ELF-1 (cell line): ENCODE measurements at places on chromosomes 3 and 15.

- no peak for DNase-seq
These were observed 234.7 kb downstream of the NFKBIZ start for GRCh38 chr3:102084006-102084405.

- DNase-seq: peak; percentile 40
These were observed 9.2 kb upstream of the MME start for GRCh38 chr3:155070932-155071387.

GRCh38 chr15:35481064-35481463 is 64.9 kb downstream of the DPH6 start:
- DNase-seq: no peak

GRCh38 chr3:65732051-65732935 is 306.4 kb downstream of the MAGI1 start:
- peak; percentile 50 for DNase-seq

DNA sequence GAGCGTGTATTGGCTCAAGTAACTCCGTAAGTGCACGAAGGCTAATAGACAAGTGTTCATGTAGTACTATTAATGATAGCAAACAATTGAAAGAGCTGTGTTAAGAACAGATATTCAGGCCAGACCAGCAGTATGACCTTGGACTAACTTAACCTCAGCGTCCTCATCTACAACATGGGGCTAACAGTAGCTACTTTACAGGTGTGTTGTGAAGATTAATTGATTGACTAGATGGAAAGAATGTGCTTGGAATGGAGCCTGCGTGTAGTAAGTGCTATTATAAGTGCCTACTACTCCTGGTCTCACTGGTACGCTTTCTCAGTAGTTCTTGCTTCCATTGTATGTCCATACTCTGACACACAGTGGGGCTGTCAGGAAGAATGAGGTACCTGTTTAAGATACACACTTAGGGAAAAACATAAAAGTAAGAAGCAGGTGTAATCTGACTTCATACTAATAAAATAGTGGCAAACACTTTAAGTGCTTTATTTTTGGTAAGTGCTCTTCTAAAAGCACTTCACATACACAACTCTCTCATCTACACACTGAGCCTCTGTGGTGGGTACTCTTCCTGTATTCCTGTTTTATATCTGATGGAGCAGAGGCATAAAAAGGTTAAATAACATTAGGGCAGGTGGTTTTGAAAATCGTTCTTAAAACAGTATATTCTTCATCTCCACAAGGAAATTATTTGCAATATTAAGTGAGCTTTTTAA is 24.3 kb upstream of the FBXL22 start:
- no peak for DNase-seq

DNA sequence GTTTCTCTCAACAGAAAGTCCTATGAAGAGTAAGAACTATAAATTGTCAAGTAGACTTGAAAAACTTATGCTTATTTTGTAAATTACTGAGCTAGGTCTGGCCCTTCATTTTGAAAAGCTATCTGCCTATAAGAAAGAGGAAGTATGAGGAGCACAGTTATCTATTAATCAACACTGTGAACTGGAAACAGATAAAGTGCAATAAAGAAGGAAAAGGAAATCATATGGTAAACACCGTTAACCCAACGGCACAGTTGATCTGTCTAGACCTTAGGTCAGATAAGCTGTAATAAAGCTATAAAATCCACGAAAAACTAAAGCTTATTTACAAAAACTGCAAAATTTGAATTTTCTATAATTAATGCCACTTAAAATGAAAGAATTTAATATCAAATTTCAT is 242.5 kb downstream of the ZBTB20 start:
- DNase-seq: no peak

DNA sequence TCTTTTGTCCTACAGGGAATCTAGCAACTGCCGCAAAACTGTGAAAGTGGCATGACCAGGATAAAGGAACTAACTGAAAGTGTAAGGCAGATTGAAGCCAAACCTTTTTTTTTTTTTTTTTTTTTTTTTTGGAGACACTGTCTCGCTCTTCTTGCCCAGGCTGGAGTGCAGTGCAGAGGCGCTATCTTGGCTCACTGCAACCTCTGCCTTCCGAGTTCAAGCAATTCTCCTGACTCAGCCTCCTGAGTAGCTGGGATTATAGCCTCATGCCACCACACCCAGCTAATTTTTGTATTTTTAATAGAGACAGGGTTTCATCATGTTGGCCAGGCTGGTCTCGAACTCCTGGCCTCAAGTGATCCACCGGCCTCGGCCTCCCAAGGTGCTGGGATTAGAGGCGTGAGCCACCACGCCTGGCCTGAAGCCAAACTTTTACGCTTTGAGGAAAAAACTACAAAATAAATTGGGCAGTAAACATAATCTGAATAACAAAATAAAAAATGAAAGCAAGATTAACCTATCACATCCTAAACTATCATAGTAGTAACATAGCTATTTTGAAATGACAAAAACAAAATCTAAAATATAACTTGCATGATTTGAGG is 9.7 kb downstream of the SLTM start:
- DNase-seq: no peak

GRCh38 chr15:94036156-94036555 is 195.2 kb upstream of the MCTP2 start:
- DNase-seq: no peak

- no peak for DNase-seq
These were observed 145.0 kb upstream of the GAP43 start for GRCh38 chr3:115478359-115478758.

- no peak for DNase-seq
These were observed 13.3 kb downstream of the EBLN2 start for GRCh38 chr3:73074781-73075180.

DNA sequence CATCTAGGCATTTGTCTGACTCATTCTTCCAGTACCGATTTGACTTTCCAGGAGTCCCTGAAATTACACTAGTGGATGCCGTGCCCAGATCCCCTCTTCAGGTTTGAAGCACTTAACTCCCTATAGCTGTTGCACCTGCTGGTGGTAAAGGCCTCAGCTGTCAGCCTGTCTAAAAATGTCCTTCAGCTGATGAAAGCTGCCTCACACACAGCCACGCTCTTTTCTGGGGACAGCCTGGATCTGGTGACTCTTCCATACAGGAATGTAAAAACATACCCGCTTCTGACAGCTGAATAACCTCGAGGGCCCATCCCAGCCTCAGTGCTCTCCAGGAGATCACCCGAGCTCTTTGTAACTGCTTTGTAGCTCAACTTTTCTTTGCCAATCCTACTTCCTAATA is 534.1 kb upstream of the GRM7 start:
- peak; percentile 14 for DNase-seq

GRCh38 chr3:72722930-72723726 is 125.1 kb downstream of the SHQ1 start:
- peak; percentile 43 for DNase-seq

DNA sequence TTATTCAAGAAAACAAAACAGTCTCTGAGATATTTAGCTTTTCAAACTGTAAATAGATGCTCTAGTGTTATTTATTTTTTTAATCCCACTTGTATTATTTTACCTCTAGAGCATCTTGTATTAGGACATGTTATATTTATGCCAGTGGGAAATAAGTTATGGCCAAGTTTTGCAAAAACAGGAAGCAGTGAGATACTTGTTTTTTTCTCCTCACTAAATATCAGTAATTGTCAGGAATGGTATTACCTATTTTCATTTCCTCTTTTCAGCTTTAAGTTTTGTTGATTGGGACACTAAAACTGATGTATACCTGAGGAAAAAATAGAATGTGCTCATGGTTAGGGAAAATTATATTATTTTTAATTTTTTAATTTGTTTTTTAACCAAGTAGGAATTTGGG is 8.6 kb upstream of the IL20RB start:
- DNase-seq: no peak

DNA sequence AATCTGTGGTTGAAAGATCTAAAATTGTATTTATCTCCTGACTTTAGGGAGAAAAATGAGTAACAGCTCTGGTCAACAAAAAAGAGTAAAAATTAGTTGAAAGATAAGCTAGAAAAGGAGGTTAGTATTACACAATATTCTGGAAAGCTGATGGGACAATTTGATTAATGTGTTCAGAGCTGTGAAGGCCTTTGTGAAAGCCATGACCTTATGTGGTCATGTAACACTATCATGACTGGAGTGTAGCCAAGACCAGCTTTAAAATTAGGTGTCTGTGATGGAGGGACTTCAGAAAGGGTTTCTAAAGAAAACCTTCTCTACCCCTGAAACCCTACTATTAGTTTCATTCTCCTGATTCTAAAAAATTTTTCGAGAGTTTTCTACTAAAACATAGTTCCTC is 127.2 kb downstream of the NFKBIZ start:
- DNase-seq: no peak

DNA sequence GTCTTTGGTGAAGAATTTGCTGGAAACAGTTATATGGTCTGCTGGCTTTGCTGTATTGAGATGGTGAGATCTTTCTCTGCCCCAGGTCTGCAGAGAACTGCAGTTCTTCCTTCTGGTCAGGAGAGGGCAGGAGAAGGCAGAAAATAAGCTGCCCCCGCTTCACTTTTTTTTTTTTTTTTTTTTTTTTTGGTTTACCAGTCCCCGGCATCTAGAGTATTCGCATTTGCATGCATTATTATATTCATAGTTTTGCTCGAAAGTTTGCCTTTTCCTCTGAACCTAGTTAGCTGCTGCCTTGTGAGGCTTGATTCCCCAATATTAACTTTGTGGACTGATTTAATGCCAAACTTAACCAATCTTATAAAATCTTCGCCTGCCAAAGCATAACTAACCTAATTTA is 10.6 kb upstream of the PARL start:
- peak; percentile 58 for DNase-seq

DNA sequence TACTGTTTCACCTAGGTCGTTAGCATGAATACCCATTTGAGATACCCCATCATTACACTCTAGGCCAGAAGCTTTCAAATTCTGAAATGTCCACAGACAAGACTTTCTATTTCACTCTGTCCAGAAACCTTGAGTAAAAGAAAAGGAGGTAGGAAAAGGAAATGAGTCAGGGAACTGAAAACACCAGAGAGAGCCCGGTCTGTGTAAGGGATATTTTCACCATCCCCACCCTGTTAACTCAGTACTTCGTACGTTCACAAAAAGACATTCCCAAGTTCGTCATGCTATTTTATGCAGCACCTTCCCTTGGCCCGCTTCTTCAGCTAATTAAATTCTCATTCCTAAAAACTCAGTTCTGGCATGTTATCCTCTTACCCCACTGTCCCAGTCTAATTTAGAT is 89.4 kb upstream of the SOX2 start:
- no peak for DNase-seq

DNA sequence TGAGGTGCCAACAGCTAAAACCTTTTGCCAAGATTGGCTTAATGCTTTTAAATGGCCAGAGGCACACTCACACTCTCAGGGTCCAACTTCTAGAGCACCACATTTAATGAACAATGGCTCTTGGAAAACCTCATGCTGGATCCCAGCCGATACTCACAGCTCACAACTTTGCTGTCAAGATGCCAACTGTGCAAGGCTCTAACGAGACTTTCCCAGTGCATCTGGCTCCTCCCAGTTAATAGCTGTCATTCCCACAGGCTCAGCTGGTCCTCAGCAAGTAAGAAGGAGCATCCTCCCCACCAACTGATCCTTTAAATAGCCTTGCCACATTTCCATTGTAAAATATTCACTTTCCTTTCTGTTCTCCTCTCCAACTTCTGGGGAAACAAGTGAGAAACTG is 20.3 kb upstream of the FRMD4B start:
- no peak for DNase-seq

DNA sequence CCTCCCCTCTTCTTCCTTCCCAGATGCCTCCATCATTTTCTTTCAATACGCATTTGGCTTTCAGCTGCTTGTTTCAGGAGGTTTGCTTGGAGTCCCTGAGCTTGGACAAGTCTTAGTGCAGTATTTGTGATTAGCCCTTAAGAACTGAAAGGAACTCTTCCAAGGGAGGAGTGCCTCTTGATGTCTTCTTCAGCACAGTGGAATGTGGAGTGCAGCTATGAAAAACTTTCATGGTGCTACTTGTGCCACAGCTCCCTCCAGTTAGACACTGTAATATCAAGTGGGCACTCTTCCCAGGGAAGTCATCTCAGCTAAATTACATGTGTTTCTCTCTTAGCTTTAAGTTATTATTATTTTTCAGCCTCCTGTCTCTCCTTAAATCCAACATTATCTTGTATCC is 173.1 kb downstream of the NECTIN3 start:
- no peak for DNase-seq

GRCh38 chr3:129605203-129605921 is 1.1 kb downstream of the PLXND1 start:
- DNase-seq: peak; percentile 88

GRCh38 chr15:94480289-94480834 is 249.0 kb downstream of the MCTP2 start:
- DNase-seq: no peak

- DNase-seq: no peak
These were observed 21.5 kb upstream of the MYO1E start for GRCh38 chr15:59394166-59394661.

DNA sequence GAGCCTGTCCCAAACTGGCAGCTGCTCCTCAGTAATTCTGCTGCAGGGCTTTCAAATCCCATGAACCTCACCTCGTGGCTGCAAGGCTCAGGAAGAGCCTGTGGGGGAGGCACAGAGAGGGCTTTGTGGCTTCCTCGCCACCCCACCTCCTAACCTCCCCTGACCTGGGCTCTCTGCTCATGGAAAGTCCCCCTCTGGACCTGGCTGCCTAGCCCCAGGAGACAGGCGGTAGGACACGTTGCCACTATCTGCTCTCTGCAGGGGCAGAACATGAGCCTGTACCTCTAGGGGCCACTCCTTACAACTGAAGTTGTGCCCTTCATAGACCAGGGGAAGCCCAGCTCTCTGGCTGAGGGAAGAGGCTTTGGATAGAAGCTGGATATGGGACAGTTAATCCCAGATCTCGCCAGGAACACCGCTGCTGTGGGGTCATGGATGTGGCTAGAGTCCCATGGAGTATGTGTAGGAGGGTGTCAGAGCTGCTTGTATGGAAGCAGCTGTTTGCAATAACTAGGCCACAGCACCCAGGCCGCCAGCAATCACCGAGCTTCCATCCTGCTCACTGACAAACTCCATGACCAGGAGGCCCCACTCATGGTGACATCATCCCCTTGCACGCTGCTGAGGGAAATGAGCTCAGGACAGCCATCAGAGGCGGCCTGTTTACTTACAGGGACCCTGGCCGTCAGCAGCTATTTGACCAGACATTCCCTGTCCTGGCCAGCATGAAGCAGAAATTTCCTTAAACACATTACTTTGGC is 34.0 kb upstream of the CILP start:
- peak; percentile 40 for DNase-seq

- DNase-seq: no peak
These were observed 2.6 kb downstream of the SLC15A2 start for GRCh38 chr3:121896823-121897222.

GRCh38 chr15:70781236-70781635 is 17.9 kb upstream of the UACA start:
- DNase-seq: peak; percentile 62

- DNase-seq: no peak
These were observed 38.5 kb upstream of the SPTSSB start for GRCh38 chr3:161409858-161410257.

DNA sequence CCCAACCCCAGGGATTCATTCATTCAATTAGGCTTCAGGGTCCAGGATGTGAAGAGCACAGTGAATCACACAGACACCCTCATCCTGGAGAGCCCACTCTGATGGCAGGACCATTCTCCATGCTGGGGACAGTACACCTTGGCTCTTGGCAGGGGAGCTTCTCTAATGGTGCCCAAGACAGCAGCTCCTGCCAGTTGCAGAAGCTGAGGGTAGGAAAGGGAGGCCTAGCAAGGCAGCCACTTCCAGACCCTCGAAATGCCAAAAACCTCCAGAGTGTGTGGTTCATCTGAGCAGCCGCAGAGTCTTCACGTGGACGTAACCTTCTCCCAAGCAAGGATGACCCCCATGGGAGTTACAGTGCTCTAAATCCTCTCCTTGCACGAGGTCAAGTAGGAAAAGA is 186.2 kb downstream of the XXYLT1 start:
- no peak for DNase-seq
